ENCODE measurements at places on chromosomes 5 and 9. TPM values are rescaled to one million over a fixed set of nuclear protein-coding genes. Genes with fewer than 3 reads are reported as not detected.

The ADGRV1 gene
- total RNA-seq = 1.1 TPM

The PBX3 gene
- 90.6 TPM for total RNA-seq

The KIF24 gene
- 0.28 TPM for total RNA-seq

The TMC1 gene
- 1.5 TPM for total RNA-seq

The CARD6 gene
- 4.1 TPM for total RNA-seq

The CSF1R gene
- 21.9 TPM for total RNA-seq

The SPATA31D3 gene
- total RNA-seq = not detected

The SH3GL2 gene
- total RNA-seq = 0.68 TPM

The RORB gene
- total RNA-seq = 1.1 TPM

DNA sequence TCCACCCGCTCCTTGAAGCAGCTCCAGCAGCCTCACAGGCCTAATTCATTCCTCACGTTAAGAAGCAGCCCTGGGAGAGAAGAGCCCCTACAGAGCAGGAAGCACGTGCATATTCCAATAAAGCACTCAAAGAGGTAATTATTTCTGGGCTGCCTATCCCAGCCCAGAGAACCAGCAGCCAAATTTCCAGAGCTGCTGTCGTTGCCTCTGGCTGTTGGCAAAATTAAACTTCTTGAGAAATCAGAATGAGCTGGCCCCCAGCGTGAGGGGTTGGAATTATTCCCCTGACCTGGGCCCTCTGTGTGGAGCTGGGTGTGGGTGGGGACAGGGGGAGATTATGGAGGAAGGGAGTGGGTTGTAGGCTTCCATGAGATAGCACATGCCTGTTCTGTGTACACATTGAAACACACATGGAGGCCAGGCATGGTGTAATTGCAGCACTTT is 86.8 kb upstream of the HSPA9 start:
- no peaks in the 10 kb centered on the region for H3K36me3 ChIP-seq
- H3K4me3 ChIP-seq = no peak overlapping the region
- no peaks in the 10 kb centered on the region for H3K4me1 ChIP-seq
- no peak for DNase-seq
- no peak overlapping the region for H3K27ac ChIP-seq

- no peak overlapping the region for H3K27ac ChIP-seq
- H3K27me3 ChIP-seq = no peaks in the 10 kb centered on the region
- DNase-seq = no peak
- no peak overlapping the region for H3K4me3 ChIP-seq
- H3K4me1 ChIP-seq = peaks cover 10% of the 10 kb centered on the region
These were observed 191.9 kb downstream of the EBF1 start for GRCh38 chr5:158907856-158908255.

DNA sequence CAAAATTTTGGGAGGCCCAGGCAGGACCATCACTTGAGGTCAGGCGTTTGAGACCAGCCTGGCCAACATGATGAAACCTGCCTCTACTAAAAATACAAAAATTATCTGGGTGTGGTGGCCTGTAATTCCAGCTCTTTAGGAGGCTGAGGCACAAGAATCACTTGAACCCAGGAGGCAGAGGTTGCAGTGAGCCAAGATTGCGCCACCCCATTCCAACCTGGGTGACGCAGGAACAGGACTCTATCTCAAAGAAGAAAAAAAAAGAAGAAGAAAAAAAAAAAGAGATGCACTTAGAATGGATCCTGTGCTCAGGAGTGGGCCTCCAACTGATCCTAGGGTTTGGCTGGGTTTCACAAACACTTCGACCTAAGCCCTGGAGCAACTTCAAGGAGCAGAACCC is 45.1 kb downstream of the GLDC start:
- no peaks in the 10 kb centered on the region for H3K4me1 ChIP-seq
- no peak overlapping the region for H3K27ac ChIP-seq
- no peaks in the 10 kb centered on the region for H3K27me3 ChIP-seq
- H3K36me3 ChIP-seq = no peaks in the 10 kb centered on the region
- H3K4me3 ChIP-seq = no peak overlapping the region
- DNase-seq = no peak

- H3K4me3 ChIP-seq = no peak overlapping the region
- H3K27ac ChIP-seq = no peak overlapping the region
- H3K27me3 ChIP-seq = no peaks in the 10 kb centered on the region
- no peak for DNase-seq
- H3K4me1 ChIP-seq = no peaks in the 10 kb centered on the region
These were observed 158.3 kb downstream of the FAM174A start for GRCh38 chr5:100693481-100693880.

DNA sequence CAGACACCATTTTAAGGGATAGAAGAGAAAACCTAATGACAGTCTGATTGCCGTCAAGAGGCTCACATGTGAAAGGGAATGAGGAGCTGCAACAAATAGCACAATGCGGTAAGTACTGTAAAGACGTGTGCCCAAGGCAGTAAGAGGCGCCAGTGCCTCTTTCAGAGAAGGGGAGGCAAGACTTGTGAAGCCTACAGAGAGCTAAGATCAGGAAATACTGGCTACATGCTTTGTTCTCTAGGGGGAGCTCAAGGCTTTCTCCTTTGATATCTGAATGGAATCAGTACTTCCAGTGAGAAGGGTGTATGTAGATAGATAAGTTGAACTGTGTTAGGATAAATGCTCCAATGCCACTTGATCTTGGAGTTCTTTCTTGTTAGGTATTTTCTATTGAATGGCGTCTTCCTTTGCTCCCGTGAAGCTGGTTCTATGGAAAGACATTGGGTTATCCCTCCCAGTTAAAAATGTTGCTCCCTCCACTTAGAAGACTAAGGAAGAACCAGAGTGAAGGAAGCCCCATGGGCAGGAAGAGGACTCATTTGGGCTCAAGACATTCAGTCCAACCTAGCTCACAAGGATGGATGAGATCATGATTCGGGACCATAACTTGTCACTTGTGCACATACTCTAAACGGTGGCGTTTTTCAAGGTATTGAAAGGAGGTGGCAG is 23.5 kb upstream of the ALDOB start:
- no peak overlapping the region for H3K4me3 ChIP-seq
- H3K27me3 ChIP-seq = no peaks in the 10 kb centered on the region
- H3K4me1 ChIP-seq = no peaks in the 10 kb centered on the region
- DNase-seq = no peak
- no peak overlapping the region for H3K27ac ChIP-seq

DNA sequence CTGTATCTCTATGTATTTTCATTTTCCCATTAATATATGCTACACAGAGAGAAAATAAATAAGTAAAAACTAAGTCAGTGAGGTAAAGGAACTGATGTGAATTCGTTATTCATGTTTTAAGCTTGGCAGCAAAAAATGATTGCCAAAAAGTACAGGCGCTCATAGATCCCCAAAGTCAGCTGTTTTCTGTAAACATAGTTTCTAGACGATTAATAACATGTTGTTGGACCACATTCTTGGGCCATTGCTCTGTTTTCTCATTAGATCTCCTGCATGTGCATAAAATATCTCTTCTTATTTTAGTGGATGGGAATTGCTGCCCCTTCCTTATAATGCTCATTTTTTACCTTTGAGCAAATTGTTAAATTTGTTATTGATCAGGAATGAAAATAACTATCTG is 215.2 kb downstream of the TLE1 start:
- H3K4me3 ChIP-seq = no peak overlapping the region
- no peaks in the 10 kb centered on the region for H3K36me3 ChIP-seq
- no peaks in the 10 kb centered on the region for H3K4me1 ChIP-seq

DNA sequence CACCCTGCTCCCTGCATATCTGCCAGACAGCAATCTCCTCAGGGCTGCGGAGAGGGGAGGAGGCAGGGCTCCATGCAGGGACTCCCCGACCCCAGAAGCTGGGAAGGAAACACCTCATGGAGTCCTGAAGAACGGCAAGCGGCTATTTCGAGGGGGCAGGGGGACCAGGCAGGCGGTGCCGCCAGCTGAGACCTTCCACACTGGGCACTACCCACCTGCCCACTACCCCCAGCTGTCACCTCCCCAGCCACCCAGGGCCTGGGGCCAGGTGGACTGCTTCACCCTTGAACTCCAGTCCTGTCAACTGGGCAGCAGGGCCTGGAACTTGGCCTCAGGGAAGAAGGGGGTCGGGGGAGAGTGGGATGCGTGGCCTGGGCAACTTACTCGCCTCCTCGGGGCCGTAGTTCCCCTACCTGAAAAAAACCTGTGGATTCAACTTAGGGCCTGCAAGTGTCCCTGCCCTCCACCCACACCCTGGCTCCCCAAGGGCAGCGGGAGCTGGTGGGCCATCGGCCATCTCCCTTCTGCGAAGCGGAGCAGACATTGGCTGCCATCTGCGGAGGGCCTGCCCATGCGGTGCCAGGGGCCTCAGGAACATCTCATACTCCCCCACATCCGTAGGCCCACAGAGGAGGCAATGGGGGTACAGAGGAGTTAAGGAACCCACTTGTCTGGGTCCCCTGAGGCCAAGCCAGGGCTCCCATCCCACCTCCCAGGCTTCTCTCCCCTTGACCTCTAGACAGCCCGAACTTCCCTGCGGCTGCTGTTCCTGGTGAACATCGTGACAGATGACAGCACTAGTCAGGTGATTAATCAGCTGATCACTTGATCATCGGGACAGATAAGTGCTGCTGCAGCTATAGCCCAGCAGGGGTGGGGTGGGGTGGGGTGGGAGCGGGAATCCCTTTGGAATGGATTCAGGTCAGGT is 18.5 kb upstream of the RALGDS start:
- H3K27me3 ChIP-seq = no peaks in the 10 kb centered on the region
- H3K27ac ChIP-seq = no peak overlapping the region
- H3K36me3 ChIP-seq = no peaks in the 10 kb centered on the region
- no peaks in the 10 kb centered on the region for H3K4me1 ChIP-seq

- no peaks in the 10 kb centered on the region for H3K4me1 ChIP-seq
- no peaks in the 10 kb centered on the region for H3K27me3 ChIP-seq
- no peak for DNase-seq
- no peaks in the 10 kb centered on the region for H3K36me3 ChIP-seq
- H3K27ac ChIP-seq = no peak overlapping the region
- no peak overlapping the region for H3K4me3 ChIP-seq
These were observed 56.8 kb downstream of the NUDT12 start for GRCh38 chr5:103505581-103506305.

- H3K27me3 ChIP-seq = no peaks in the 10 kb centered on the region
- DNase-seq = no peak
- no peak overlapping the region for H3K27ac ChIP-seq
- H3K4me1 ChIP-seq = no peaks in the 10 kb centered on the region
- no peak overlapping the region for H3K4me3 ChIP-seq
- H3K36me3 ChIP-seq = no peaks in the 10 kb centered on the region
These were observed 369.9 kb upstream of the FAM174A start for GRCh38 chr5:100165309-100165708.

Measured in sigmoid colon (tissue), 7 donors.